ENCODE measurements at places on chromosomes 6 and 20. TPM values are rescaled to one million over a fixed set of nuclear protein-coding genes. Genes with fewer than 3 reads are reported as not detected.

Gene PTGIS
- total RNA-seq, result 4.9 TPM

Gene UBE2V1
- total RNA-seq, result 38.4 TPM

Gene ZBTB2
- total RNA-seq, result 5.9 TPM

Gene BMP5
- total RNA-seq, result 2.7 TPM

Gene LPA
- total RNA-seq, result 0.25 TPM

Gene HDGFL1
- under 0.01 TPM for total RNA-seq

Gene OR2B6
- total RNA-seq, result not detected

Gene C20orf141
- not detected for total RNA-seq

Gene FKBP1A
- total RNA-seq, result 68.4 TPM

Gene IL20RA
- 0.25 TPM for total RNA-seq

Gene SMOC2
- 3.2 TPM for total RNA-seq

Gene WFDC5
- total RNA-seq, result not detected

Gene TBC1D32
- total RNA-seq, result 32.2 TPM

Gene PPIL6
- total RNA-seq, result 21.1 TPM

Gene OVOL2
- 1.5 TPM for total RNA-seq

Gene PPP1R16B
- 10.1 TPM for total RNA-seq

Gene CDSN
- total RNA-seq, result not detected

Gene LYRM2
- 16.7 TPM for total RNA-seq

Data from temporal lobe (tissue), 4 donors.